ENCODE measurements at places on chromosomes 2 and 18.

GRCh38 chr18:76588601-76589226 is 93.7 kb upstream of the ZNF516 start:
- DNase-seq: no peak

GRCh38 chr2:236172255-236173035 is 4.3 kb upstream of the GBX2 start:
- no peak for DNase-seq

GRCh38 chr18:74499633-74500032 is 3.5 kb downstream of the CNDP2 start:
- DNase-seq: no peak

DNA sequence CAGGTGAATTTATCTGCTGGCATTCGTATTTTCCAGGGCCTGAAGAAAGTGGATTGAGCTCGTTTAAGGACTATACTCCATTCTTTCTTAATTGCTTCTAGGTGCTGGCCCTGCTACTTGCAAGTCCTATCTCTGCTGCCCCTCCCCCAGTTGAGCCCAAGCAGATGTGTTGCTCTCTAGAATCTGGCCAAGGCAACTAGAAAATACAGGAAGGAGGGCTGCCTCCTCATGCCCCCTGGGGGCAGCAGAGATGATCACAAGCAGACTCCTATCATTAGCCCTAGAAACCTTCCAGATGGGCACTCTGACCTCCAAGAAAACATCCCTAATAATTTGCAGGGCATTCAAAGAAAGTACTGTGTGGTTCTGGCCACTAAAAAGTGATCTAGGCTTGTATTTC is 72.5 kb upstream of the CYP26B1 start:
- DNase-seq: no peak

DNA sequence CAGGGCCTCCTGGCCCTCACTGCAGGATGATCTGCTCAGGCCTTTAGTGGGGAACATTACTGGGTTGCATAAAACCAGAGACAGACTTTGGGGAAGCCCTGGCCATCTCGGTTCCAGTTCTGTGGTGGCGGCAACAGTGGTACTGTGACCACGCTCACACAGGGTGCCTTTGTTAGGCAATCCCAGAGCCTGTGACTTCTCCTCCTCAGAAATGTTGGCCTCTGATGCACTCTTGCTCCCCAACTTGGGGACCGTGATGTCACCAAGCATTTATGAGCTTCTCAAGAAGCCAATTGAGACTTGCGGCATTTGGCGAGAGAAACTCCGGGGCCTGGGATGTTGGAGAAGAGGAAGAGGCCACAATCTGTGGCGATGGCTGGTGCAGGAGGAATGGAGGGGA is 80.9 kb upstream of the PKDCC start:
- no peak for DNase-seq

DNA sequence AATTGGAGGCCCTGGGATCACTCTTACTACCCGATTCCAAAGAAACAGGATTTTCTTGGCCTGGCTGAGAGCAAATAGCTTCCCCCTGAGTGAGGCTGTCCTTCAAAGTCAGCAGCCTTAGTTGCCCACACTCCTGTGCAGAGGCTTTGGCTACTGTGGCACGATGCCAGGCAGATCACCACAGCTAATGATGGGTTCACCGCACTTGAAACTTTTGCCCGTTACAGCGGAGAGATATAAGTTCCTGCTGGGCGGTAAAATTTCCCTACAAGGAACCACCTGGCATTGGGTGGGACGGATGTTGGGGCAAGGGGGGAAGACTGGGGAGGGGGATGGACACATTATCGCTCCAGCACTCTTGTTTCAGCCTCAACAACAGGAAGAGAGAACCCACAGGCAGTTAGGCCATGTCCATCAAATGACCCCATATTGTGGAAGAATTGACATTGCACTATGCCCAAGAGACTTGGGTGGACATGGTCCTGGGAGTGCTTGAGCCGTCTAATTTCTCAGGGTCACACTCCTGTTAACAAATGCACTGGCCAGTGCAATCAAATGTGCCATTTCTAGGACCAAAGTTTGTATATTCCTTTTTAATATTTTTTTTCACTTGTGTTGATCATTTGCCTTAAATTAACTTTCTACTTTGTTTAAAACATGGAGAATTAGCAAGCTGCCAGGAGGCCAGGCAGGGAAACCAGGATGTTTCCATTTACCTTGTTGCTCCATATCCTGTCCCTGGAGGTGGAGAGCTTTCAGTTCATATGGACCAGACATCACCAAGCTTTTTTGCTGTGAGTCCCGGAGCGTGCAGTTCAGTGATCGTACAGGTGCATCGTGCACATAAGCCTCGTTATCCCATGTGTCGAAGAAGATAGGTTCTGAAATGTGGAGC is 4.4 kb downstream of the IL1B start:
- no peak for DNase-seq

- DNase-seq: no peak
Observed at GRCh38 chr2:117128461-117128860, 686.0 kb upstream of the DDX18 start.

- no peak for DNase-seq
Observed at GRCh38 chr2:24211408-24211807, 36.6 kb downstream of the FAM228A start.

All from adipocyte (in vitro differentiated cells).